KBM-7 (cell line): ENCODE measurements at places on chromosomes 16 and 17.
A peak's percentile ranks its signal among the peaks of the same experiment; 100 is the strongest.

DNA sequence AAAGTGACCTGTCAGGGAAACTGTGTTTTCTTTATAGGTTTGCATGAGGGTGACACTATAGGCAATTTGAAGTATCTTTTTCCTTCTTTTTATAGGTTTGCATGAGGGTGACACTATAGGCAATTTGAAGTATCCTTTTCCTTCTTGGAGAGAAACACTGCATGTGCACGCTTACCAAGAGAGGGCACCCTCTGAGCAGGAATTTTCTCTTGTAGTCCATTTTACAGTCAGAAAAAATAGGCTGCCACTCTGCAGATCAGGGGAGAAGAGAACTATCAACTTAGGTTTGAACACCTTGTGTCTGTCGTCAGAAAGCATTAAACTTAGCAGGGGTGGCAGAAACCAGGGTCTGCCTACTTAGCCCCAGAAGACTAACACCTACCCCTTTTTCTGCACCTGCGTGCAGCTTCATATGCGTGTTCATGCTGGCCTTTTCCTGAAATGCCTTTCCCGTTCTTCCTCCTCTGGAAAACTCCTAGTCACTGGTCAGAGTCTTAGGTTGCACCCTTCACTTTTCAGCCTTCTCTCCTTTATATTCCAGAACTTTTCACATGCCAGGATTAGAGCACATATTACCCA, 16.4 kb upstream of the SMIM36 start:
- peak; percentile 36 for DNase-seq

DNA sequence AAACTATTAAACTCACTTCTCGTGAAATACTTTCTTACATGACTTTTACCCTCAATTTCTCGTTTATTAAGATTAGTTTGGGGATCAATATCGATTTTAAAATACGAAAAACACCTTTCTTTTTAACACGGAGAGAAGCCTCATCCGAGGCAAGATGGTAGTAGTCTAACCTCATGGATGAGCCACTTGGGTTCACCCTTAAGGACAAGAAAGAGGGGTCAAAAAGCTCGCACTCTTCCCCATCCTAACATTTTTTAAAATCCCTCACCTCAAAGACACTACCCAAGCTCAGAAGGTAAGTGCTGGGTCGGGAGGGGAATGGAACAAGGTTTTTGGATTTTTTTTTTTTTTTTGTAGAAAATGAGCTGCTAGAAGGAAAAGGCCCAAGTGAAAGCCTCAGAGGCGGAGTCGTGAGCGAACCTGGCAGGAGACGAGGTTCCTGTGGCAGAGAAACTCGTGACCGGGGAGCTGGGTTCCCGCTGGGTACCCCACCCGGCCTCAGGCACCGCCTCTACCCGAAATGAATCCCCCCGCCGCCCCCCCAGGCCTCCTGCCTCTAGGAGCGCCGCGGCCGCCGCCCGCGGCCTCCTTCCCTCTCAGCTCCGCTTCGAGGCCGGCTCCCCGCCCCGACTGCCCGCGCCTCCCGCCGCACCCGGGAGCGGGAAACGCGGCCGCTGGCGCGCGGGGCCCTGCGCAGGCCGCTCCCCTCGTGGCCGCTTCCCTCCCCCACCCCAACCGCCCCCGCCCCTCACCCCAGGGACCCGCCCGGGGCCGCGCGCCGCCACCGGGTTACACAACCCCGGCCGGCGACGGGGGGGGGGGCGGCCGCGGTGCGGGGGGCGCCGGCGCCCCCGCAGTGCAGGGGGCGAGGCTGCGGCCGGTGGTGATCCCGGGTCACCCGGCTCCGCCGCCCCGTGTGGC, 1.6 kb downstream of the NUFIP2 start:
- peak; percentile 57 for DNase-seq

- DNase-seq = no peak
Measured at GRCh38 chr17:73278049-73278464, 16.4 kb upstream of the CPSF4L start.

- DNase-seq = no peak
Measured at GRCh38 chr16:4636196-4636595, 11.6 kb downstream of the MGRN1 start.

DNA sequence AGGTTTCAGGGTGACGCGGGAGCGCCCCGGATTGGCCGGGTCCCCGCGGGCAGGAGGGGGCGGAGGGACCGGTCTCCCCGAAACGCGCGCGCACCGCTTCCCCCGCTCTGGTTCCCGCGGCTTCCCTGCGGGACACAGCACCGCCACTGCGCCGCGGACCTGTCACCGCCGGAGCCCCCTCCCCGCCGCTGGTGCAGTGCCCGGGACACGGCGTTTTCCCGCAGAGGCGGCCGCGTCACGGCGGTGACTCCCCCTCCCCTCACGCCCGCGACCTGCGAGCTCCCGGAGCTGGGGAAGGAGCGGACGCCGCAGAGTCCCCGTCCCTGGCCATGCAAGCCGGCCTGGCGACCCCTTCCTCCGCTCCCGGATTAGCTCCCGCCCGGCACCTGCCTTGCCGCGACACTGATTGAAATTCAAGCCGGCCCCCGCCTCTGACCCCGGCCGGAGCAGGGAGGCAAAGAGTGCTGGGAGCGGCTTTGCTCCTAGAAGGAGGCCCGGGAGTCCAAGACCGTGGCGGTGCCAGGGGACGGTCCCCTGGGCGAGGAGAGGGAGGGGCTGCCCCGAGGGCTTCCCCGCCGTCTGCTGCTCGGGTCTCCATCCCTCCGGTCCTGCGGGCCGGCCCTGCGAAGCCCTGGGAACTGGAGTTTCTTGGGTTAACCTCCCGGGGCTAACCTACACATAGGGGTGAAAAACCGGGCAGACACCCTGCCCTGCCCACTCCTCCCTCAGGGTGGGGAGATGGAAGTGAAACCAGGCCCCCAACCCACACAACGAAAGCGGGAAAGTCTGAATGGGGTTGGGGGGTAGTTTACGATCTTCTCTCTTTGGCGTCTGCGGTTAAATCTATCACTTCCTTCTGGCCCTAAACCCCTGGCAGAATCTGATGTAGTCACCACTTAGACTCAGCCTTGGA, 1.0 kb downstream of the RHBDL3 start:
- DNase-seq = peak; percentile 35

DNA sequence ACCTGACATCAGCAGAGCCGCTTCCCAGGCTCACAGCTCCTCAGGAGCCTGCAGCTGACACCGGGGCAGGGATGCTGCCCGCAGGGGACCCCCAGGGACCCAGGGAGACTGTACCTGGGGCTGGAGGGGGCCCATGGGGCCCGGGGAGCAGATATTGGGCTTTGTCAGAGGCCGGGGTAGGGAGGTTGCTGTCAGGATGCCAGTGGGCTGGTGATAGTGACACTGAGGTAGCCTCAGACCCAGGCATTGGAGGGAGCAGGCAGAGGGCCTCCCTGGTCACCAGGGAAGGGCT, 15.1 kb downstream of the GSE1 start:
- DNase-seq = no peak

GRCh38 chr16:64089697-64090096, 1032.2 kb downstream of the CDH11 start:
- peak; percentile 27 for DNase-seq
